ENCODE measurements at places on chromosomes 5 and 9.

- DNase-seq: no peak
Measured at GRCh38 chr5:73624888-73625287, 1.1 kb upstream of the ARHGEF28 start.

- no peak for DNase-seq
Measured at GRCh38 chr5:141958546-141959172, 657 bp upstream of the PCDH12 start.

DNA sequence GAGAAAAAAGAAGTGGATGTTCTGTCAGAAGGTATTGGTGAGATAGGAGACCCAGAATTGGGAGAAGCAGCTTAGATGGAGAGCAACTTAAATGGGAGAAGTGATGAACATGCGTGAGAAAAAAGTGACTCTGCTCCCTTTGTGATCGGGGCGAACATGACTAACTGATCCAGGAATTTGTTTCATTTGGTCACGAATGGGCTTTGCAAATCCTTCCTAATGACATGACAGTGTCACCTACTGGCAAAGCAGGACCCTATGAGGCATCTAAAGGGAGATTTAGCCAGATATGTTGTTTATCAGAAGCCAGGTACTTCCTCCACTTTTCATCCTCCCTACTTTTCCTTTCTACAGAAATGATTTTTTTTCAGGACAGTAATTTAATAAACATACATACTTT is 787.4 kb upstream of the RGMB start:
- no peak for DNase-seq

DNA sequence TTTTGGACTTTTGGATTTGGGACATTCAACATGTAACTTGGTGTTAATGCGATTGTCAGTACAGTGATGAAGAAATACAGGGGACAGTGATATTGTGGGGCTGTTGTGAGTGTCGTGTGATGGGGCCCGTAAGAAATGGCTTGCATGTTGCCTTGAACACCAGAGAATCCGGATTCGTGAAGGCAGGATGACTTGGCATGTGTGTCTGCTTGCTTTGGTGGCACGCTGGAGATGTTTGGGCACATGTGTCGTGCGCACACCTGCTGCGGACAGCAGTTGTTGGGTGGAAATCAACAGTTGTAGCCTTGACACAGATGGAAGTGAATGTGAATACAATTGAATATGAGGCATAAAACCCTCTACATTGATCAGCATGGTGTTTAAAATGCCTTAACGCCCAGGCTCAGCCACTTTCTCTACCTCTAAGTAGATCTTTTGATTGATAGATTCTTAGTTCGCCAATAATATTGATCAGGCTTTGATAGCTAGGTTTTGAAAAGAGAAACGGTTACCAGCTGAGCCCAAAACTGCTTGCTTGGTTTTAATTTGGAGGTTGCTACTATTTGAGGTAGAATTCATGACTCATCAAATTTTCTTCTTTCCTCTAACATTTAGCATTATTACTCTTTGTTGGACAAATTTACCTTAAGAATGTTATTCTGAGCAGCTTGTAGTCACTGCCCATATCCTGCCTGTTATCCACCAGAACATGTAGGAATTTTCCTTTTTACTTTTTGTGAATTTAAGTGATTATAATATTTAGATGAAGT is 94.4 kb downstream of the TRIO start:
- DNase-seq: no peak

DNA sequence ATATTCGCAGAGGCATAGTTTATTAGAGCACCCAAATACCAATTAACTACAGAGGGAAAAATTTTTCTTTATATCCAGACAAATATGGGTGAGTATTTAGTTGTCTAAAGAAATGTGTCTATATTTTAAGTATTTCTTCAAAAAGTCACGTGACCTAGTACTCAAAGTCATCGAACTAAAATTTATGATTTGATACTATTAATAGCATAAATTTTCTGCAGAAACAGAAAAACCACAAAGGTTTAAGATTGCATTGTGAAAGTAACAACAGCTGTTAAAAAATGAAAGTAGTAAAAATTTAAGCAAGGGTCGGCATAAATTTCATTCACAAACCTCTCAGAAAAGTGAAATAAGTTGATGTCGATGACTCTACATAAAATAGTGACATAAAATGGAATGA is 323.9 kb upstream of the RORB start:
- no peak for DNase-seq

All from D341Med (cell line).